Ammon's horn (tissue), 1 donor: ENCODE measurements at places on chromosomes 5 and 9.

- DNase-seq = no peak
Measured at GRCh38 chr5:138824516-138824915, 50.6 kb downstream of the LRRTM2 start.

- no peak for DNase-seq
Measured at GRCh38 chr9:114284316-114285060, 38.4 kb upstream of the ORM1 start.

DNA sequence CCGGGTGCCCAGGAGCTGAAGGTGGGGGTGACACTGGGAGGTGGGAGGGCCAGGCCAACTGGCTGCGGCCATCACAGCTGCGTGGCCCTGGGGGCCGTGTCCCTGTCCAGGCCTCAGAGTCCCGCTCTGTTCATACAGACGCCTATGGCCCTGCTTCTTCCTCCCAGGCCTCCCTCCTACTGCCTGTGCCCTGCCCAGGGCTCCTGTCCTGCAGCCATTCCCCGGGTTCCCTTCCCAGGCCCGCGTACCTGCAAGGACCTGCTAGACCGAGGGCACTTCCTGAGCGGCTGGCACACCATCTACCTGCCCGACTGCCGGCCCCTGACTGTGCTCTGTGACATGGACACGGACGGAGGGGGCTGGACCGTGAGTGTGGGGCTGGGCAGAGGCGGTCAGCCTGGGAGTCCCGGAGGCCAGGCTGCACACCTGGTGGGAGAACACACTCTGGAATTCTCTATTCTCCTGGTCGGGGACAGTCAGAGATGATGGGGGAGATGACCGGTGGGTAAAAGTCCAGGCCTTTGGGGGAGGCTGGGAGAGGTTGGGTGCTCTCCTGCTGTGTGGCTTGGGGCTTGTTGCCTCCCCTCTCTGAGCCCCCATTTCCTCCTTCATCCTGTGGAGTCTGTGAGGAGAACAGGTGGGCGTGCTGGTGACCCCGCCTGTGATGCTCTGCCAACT lies 4.5 kb downstream of the FCN2 start:
- DNase-seq = no peak

DNA sequence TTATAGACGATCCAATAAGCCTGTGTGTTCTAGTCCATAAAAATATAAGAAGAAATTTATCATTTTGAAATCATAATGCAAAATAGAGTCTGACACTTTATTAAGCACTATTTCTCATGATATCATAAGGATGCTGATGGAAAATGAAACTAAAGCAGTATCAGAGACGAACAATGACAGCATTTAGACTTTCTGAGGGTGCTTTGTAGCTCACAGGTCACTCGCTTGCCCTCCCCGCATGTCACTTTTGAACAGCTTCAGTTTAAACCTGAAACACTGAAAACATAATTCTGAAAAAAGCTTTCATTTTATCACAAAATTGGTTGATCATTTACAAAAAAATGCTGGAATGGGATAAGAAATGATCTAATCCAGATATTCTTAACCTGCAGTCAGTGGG lies 247.1 kb downstream of the EBF1 start:
- DNase-seq = no peak
